ENCODE measurements at places on chromosomes 5 and 9.

DNA sequence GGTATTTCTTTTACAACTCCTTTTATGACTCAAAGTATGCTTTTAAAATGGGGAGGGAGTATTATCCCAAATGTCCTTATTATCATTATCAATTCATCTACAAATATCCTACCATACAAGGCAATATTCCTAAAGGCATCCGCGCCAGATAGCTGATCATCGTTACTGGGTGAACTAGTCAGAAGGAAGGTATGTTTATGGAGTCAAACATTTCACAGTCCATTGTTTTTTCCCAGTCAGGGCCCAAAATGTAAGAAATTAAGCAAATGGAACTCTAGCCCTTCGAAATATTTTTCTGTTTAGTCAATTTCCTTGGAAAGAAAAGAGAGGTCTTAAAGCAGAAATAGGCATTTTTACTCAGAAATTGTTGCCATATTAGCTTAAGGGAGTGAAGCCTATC, 188.5 kb upstream of the CCNG1 start:
- DNase-seq, result no peak

DNA sequence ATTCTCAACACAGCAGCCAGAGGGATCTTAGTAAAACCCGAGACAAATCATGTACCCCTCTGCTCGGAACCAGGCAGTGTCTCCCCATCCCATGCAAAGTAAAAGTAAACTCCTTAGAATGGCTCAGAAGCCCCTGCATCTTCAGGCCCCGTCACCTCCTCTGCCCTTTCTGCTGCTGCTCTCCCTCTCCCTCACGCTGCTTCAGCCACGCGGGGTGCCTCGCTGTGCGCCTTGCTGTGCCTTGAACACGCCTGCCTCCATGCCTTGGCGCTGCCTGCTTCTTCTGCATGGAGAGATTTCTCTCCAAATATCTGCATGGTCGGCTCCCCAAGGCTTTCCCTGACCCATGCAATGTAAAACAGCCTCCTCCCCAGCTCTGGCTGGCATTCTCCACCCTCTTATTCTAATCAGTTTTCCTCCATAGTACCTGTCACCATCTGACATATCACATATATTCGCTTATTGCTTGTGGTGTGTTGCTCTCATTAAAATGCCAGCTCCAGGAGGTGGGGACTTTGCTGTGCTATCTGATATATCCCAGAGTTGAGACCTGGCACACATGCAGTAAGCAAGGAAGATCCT, 8.0 kb downstream of the GPRIN1 start:
- DNase-seq, result no peak

DNA sequence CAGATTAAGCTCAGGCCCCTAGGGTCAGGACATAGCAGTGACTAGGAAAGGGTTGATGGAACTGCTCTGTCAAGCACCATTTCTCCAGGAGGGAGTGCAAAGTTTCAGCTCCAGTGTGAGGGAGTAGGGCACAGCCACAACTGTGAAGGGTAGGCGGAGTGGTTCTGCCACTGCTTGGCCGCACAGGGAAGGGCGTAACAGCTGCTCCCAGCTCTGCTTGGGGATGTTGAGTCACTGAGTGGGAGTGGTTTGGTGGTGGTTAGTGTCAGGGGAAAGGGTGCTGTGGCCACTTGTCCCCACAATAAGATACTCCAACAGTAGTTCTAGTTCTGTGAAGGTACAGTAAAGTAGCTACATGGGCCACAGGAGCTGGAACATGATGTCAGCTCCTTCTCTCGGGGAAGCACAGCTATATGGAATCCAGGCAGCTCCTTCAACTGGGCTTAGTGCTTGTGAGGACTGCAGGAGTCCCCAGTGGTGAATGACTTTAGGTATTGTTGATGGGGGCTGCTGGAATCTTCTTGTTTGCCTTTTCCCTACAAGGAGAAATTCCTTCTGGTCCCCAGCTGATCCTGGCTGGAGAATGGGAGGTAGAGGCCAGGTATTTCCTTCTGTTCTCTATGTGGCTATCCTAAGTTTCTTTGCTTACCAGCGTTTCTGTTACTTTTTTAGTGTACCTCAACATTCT, 314.5 kb downstream of the SPATA31D1 start:
- no peak for DNase-seq

DNA sequence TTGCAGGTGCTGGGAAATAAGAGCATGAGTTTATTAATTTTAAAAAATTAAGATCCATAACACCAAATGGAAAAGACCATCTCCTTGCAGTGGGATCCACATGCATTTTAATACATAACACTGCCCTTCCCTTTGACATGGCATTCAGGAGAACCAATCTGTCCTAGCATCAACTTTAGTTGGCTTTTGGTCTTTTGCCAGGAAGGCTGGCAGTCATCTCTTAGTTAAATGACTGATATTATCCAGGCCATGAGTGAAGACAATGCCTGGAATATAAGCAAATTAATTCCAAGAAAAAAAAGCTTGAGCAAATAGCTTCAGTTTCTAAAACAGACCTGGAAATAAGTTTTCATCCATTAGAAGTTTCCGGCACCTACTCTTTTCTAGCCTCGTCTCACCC, 55.1 kb upstream of the OTULINL start:
- no peak for DNase-seq

- DNase-seq, result no peak
Observed at GRCh38 chr9:8904771-8905515, 1105.4 kb upstream of the DMAC1 start.

- no peak for DNase-seq
Observed at GRCh38 chr9:76215066-76215465, 179.2 kb downstream of the RFK start.

DNA sequence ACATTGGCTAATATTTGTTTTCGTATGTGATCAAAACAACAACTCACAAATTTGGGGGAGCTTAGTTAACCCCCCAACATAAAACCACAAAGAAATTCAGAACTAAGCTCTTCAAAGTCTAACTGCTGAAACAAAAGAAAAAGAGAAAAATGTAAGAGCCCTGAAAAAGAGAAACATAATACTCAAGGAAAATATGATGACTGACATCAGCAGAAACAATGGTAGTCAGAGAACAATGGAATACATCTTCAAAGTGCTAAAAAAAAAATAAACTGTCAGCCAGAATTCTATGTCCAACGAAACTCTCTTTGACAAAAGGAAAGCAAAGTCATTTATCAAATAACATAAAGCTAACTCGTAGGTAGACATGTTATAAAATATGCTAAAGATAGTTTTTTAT, 566.3 kb upstream of the GRAMD2B start:
- no peak for DNase-seq

- no peak for DNase-seq
Observed at GRCh38 chr9:32705059-32705458, 69.6 kb upstream of the TAF1L start.

All from CD4-positive, alpha-beta T cell treated with Interleukin-10 for 1 hour (primary cell).